ENCODE measurements at places on chromosomes 1 and 21. TPM values are rescaled to one million over a fixed set of nuclear protein-coding genes. Genes with fewer than 3 reads are reported as not detected.

The OR2L3 gene
- not detected for total RNA-seq

The NBPF1 gene
- total RNA-seq, result 39.7 TPM

The TLR5 gene
- 9.9 TPM for total RNA-seq

The OR2T2 gene
- not detected for total RNA-seq

The GPR52 gene
- 4.4 TPM for total RNA-seq

The MAP3K7CL gene
- total RNA-seq, result 6.8 TPM

The TMEM52 gene
- total RNA-seq, result 1.7 TPM

The CD164L2 gene
- total RNA-seq, result 0.69 TPM

The GBP1 gene
- total RNA-seq, result 73.5 TPM

All from uterus (tissue), 4 donors.